ENCODE measurements at places on chromosomes 16 and 17.

- no peak for DNase-seq
These were observed 2.3 kb upstream of the HSD3B7 start for GRCh38 chr16:30982548-30983288.

DNA sequence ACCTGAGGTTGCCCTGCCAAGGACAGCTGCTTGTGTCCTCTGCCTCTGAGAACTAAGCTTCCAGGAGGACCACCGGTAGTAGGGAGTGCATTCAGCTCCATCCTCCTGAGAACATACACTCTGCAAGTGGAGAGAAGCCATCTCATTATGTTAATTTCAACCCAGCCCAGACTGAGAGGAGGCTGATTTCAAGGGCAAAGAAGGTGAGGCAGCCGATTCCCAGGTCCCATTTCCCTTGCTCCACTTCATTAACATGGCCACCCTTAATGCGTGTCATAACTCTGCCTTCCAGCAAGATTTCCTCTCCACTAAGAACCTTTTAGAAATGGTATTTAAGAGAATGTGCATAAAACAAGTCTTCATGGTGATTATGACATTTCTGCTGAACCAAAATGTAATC lies 72.5 kb downstream of the CDH13 start:
- no peak for DNase-seq

DNA sequence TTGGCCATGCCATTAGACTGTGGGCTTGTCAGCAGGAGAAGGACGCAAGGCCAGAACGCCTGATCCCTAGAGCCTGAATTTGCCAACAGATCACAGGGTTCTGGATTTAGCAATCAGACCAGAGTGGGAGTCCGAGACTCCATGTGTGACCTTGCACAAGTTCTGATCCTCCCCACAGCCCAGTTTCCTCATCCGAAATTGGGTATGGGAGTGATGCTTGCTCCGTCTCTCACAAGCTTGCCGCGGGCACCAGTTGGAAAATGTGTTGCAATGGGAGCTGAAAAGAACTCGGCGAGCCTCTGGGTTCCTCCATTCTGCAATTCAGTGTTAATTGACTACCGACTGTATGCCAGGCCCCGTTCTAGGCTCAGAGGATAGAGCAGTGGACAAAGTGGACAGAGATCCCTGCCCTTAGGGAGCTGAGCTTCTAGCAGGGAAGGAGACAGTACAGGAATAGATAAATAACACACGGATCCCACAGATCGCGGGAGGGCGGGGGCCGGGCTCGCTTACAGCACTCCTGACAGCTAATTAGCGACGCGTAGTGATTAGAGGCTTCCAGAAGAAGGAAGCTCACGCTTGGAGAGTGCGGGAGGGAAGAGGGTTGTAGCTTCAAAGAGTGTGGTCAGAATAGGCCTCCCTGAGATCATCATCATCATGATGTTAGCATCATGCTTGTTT lies 150.4 kb upstream of the CIBAR2 start:
- DNase-seq: no peak

DNA sequence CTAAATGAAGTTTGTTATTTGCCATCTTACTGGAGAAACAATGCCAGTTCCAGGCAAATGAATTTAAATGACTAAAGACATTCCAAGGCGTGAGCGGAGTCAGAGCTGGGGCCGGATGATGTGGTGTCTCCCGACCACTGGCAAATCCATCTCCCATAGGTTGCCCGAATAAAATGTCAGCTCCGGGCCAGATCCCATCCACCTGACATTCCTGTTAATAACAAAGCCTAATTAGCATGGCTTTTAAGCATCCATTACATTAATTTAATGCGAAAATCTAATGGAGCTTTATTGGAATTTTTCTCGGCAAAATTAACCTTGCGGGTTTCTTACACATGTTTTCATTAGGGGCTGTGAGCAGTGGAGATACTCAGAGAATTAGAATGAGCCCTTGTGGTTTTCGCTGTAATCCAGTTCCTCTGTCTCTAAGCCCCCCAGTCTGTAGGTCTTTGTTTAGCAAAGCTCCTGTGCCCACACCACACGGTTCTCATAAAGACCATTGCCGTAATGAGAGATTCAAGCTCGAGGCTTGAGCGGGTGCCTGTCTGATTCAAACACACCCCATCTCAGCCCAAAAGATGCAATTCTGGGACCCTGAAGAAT lies 123.3 kb downstream of the CCT6B start:
- no peak for DNase-seq

DNA sequence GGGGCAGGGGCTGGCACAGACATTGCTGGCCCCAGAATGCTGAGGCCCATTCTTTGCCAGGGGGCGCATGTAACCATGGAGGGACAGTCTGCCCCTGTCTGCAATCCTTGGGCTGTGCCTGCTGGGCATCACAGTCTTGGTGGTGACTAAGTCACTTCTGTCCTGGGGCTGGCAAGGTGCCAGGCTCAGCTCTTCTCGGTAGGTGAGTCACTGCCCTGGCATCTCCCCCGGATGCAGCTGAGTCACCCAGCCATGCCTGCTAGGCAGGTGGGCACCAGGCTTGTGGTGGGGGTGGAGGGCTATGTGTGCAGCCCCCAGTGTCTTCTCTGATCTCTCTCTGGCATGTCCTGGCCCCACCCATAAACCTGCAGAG lies 5.6 kb downstream of the RARA start:
- DNase-seq: peak; percentile 91

- DNase-seq: no peak
These were observed 52.2 kb downstream of the SDK2 start for GRCh38 chr17:73592079-73592415.

- no peak for DNase-seq
These were observed 4.5 kb upstream of the TMEM235 start for GRCh38 chr17:78226759-78227454.

DNA sequence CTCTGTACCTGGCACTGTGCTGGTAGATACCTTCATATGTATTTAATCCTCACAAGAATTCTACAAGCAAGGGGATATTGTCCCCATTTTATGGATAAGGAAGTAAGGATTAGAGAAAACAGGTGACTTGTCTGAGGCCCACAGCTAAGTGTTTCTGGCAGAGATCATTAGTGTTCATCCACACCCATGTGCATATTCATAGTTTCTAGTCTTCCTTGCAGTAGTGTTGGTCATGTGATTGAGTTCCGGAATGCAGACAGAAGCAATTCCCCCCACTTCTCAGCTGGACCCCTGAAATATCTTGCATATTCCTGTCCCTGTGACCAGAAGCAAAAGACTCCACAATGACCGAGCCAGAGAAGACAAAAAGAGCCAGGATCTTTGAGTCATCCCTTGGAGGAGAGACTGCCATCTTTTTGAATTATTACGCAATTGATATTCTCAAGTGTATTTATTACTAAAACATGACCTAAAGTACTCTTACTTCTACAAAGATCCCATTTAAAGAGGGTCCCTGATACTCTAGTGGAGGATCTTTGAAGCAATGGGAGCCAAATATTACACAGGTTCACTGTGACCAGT lies 43.4 kb downstream of the SOX9 start:
- no peak for DNase-seq

DNA sequence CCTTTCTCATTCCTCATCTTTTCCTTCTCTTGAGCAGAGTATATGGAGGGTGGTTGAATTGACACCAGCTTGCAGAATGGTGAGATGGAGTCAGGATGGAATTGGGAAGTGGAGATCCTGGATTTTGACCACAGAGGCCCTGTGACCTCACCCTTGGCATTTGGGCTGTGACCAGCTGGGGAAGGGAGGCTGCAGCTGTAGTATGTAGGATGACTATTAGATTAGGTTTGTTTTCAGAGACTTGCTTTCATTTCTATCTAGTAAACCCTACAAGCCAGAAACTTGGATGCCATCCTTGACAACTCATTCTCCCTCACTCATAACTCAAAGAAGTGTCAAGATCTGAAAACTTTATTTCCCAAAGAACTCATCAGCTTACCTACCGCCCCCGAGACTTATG lies 5.9 kb downstream of the GNGT2 start:
- no peak for DNase-seq

Measured in hematopoietic multipotent progenitor cell treated with erythropoietin and hydrocortisone succinate and interleukin-3 and kit ligand, for 4 days (in vitro differentiated cells).